ENCODE measurements at places on chromosomes 7 and 10. TPM values are rescaled to one million over a fixed set of nuclear protein-coding genes. Genes with fewer than 3 reads are reported as not detected.
A peak's percentile ranks its signal among the peaks of the same experiment; 100 is the strongest.

The NPFFR1 gene
- not detected for total RNA-seq

The PPIA gene
- 2,090 TPM for total RNA-seq

The ENTPD7 gene
- total RNA-seq = 29.0 TPM

The PSD gene
- total RNA-seq = 0.75 TPM

DNA sequence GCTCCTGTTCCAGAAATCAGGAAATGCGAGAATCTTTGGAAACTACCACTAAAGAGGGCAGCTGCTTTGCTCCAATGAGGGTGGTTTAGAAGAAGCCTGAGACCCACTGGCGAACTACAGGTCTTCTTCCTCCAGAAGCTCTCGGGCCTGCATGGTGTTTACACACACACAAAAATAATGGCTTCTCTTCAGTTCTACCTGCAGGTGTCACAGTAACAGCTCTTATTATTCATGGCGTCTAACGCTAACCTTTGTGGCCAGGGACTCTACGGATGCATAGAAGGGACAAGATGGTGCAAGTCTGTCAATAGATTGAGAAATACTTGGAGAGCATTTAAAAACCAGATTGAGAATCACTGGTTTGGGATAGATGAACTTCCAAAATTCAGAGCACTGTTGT lies 22.4 kb downstream of the GPR141 start:
- no peak overlapping the region for H3K27ac ChIP-seq
- peaks cover 17% of the 10 kb centered on the region for H3K4me1 ChIP-seq
- no peak overlapping the region for H3K4me3 ChIP-seq
- no peak for DNase-seq

DNA sequence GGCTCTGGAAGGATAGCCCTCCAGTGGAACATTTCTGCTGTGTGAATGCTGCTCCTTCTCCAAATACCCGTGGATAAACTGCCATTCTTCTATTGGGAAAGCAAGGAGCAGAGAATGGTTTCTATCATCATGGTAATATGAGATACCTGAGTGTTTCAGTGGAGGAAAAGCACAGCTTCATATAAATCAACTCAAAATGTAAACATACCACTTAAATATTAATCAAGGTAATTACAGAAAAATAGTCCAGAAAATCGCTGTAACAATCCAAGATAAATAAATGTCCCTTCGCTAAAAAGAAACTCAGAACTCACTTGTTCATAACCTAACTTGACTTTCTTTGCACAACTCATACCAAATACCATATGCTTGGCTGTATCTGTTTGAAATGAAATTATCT lies 635.8 kb downstream of the PARD3 start:
- H3K27ac ChIP-seq = no peak overlapping the region
- H3K27me3 ChIP-seq = no peaks in the 10 kb centered on the region
- H3K4me3 ChIP-seq = no peak overlapping the region
- H3K36me3 ChIP-seq = no peaks in the 10 kb centered on the region
- DNase-seq = no peak

DNA sequence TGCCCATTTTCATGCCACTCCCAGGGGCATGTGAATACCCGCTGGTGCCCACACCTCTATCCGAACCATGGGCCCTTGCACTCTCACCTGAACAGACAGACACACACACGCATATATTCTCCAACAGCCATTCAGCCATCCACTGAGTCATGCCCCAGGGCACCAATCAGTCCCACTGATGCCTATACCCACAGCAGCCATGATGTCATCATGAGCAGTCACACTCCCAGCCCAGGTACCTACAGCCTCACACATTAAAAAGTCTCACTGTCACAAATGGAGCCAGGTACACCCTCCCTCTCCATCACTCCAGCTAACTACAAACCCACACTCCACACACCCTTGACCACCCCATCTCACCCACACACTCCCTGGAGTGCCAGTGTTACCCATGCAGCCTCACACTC lies 12.2 kb downstream of the VSIR start:
- DNase-seq = no peak
- peak overlapping the region; percentile 73 for H3K27ac ChIP-seq
- H3K27me3 ChIP-seq = no peaks in the 10 kb centered on the region
- H3K4me1 ChIP-seq = peaks cover 31% of the 10 kb centered on the region
- no peaks in the 10 kb centered on the region for H3K36me3 ChIP-seq

DNA sequence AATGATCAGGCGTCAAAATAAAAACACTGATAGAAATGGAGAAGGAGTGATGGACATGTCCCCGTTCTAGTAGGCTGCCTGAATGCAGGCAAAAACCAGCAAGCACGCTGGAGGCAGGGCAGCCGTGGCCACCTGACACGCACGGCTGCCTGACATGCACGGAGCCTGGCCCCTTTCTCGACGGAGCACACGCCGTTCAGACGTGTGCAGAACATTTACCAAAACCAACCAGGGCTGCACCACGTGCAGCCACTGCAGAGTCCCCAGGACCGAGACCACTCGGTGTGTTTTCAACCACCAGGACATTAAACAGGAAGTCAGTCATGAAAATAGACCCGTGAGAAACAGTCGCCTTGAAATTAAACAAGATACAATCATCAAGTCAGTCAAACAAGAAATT lies 61.9 kb upstream of the NKX6-2 start:
- H3K4me1 ChIP-seq = no peaks in the 10 kb centered on the region
- H3K27ac ChIP-seq = no peak overlapping the region
- H3K36me3 ChIP-seq = no peaks in the 10 kb centered on the region
- no peak for DNase-seq
- H3K4me3 ChIP-seq = no peak overlapping the region

DNA sequence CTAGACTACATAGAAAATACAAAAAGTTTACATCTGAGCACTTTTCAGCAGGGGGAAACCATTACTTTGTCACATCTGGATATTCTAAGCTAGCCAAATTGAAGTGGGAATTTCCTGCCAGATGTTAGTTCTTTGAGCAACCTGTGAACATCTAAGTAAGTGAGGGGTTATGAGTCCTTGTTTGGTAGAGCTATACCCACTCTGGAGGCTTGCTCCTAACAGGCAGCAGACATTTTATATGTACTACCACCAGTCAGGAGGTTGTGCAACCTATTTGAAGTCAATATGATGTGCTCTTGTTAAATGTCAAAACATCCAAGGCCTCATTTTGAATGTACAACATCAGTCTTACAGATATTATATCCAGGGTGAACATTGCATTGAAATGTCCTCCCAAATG lies 143.3 kb upstream of the KAT6B start:
- H3K36me3 ChIP-seq = peaks cover 16% of the 10 kb centered on the region
- no peak for DNase-seq
- no peak overlapping the region for H3K4me3 ChIP-seq
- H3K27ac ChIP-seq = no peak overlapping the region

- no peak for DNase-seq
- no peaks in the 10 kb centered on the region for H3K27me3 ChIP-seq
- H3K4me3 ChIP-seq = no peak overlapping the region
- peaks cover 17% of the 10 kb centered on the region for H3K36me3 ChIP-seq
Measured at GRCh38 chr10:129541200-129541599, 74.2 kb downstream of the MGMT start.
